ENCODE measurements at places on chromosomes 1 and 21.

DNA sequence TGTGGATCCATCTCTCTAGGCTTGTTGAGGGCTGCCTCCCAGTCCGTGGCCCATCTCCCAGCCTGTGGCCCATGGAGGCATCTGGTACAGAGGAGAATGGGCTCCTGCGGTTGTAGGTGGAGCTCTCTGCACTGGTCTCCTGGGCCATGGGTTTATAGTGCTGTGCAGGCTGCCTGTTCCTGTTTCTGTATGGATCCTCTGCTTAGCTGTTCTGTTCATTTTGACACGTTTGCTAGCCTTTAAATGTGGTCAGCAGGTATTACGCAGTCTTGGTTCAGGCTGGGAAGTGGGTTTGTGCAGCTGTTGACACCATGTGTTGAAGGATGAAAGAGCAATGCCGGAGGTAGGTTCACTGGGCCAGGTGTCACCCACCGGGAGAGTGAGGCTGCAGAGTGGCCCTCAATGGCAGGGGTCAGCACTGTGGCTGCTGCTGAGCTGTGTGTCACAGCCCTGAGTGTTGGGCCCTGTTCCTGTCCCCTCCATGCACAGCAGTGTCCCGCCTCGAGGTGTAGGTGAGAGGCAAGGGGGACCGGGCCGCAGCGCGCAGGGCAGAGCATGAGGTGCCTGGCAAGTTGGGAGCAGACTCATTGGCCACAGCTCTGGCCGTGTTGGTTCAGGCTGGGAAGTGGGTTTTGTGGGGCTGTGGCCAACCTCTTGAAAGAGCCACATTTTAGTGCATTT, 39.0 kb downstream of the SNAP47 start:
- no peak for DNase-seq

DNA sequence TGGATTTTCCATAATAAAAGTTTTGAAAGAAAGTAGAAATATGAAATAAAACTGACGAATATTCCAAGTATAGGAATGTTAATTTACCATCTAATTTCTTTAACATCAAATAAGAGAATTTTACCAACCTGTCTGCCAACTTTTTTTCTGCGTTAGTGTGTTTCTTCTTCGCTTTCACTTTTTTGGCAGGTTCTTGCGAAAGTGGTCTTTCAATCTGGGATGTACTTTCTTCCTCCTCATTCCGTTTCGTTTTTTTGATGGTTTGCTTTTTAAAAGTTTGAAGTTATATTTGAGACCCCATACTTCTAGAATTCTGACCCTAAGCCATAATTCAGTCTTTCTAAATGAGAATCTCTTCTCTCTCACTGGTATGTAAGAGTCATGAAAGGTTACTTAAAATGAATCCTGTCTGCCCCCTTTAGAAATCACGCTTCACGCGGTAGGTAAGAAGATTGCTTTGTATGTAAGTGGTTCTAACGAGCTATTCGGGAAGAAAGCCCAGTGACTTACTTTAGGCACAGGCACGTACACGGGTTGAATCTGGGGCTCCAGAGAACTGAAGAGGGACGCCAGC, 580 bp downstream of the RBM34 start:
- DNase-seq, result no peak

DNA sequence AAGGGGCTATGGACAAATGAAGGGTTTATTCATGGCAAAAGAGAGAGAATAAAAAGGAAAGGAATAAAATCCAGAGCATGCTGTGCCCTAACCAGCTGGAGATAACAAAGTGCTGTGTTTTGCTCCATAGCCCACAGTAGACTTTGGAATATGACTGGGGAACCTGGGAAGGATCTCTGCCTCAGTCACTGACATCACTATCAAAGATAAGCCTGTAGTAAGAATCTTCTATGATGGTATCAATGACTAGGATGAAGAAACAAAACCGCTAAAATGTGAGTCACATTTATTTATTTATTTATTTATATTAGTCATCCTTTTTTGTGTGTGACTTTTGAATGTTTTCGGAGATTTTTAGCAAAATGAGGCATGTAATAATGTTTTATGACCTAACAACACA, 56.3 kb downstream of the NVL start:
- DNase-seq, result no peak

- DNase-seq, result no peak
Observed at GRCh38 chr1:10614377-10615225, 139.9 kb downstream of the PEX14 start.

GRCh38 chr1:39933956-39934941, 20.7 kb upstream of the MFSD2A start:
- DNase-seq, result no peak

- no peak for DNase-seq
Observed at GRCh38 chr1:38577937-38578270, 281.7 kb downstream of the RRAGC start.

DNA sequence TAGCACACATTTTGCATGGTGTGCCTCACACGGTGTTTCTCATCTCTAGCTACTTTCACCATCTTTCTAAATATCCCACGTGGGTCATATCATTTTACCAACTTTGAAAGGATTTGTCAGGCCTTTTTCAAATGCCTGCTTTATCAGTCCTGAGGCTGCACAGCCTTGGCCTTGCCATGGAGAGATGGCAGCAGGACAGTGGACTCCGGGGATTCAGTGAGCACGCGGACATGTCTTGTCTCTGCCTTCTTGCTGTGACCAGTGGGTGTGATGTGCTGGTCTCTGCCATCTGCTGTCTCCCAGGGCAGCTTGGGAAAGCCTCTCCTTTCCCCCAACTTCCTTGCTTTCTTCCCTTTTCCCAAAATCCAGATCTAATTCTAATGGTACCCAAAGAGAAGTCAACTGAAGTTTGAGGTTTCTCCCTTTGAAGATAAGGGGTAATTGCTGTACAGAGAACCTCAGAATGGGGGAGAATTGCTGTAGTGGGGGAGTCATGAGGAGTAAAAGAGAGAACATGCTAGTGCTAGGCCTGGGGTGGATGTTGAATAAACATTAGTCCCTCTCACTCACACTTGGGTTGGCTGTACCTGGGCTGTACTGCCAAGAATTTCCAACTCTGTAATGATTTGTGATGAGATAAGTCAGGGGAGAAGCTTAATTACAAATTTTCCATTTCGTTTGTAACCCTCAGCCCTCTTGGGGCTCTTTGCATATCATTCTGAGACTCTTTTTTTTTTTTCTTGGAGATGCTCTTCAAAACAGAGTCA, 99.5 kb downstream of the GALNT2 start:
- DNase-seq, result no peak

GRCh38 chr1:39984951-39985350, 30.0 kb downstream of the MFSD2A start:
- DNase-seq, result no peak

GRCh38 chr1:183164340-183164739, 21.7 kb upstream of the LAMC2 start:
- no peak for DNase-seq

DNA sequence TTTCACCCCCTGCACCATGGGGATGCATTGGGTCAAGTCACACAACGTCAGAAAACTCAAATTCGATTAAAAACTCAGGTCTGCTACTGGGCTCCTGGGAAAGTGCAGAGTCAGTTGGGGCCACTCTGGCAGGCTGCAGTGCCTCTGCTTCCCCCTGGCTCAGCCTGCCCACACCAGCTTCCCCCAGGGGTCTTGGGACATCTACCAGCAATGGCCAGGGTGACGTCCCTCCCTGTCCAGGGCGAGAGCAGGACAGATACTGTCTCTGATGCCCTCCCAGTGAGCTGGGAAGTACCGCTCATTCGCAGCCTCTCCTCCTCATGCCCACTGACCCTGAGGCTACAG, 106.2 kb upstream of the COL6A1 start:
- no peak for DNase-seq

DNA sequence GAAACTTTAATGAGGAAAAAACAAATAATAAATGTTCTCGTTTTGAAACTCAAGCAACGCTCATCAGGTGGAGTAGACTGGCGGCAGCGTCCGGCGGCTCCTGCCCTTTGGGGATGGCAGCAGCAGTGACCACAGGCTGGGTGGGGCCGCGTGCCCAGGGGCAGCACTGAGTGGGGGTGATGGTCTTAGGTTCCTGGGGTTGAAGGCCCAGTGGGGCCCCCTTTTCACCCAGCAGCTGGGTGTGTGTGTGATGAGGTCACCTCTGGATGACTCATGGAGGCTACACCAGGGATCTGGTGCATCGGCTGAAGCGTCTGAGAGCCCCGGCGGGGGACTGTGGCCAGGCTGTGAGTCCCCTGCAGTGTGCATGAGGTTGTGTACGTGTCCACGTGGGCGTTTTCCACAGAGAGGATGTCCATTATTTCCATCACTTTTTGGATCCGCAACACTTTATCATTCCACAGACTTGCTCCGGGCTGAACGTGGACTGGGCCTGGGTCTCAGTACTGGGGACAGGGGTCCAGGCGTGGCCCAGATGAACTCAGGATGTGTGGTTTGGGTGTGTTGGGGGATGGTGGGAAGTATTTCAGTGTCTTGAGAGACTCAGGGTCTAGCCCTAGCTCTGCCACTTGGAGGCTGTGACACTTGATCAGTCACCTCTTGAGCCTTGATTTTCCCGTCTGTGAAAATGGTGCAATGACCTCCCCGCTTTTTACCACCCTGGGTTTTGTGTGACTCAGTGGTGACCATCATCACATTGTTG, 25.6 kb downstream of the LDLRAP1 start:
- DNase-seq, result no peak

- DNase-seq, result no peak
Observed at GRCh38 chr21:42319376-42319775, 4.2 kb upstream of the TFF3 start.

GRCh38 chr1:51750729-51751128, 127.8 kb downstream of the NRDC start:
- DNase-seq, result no peak

DNA sequence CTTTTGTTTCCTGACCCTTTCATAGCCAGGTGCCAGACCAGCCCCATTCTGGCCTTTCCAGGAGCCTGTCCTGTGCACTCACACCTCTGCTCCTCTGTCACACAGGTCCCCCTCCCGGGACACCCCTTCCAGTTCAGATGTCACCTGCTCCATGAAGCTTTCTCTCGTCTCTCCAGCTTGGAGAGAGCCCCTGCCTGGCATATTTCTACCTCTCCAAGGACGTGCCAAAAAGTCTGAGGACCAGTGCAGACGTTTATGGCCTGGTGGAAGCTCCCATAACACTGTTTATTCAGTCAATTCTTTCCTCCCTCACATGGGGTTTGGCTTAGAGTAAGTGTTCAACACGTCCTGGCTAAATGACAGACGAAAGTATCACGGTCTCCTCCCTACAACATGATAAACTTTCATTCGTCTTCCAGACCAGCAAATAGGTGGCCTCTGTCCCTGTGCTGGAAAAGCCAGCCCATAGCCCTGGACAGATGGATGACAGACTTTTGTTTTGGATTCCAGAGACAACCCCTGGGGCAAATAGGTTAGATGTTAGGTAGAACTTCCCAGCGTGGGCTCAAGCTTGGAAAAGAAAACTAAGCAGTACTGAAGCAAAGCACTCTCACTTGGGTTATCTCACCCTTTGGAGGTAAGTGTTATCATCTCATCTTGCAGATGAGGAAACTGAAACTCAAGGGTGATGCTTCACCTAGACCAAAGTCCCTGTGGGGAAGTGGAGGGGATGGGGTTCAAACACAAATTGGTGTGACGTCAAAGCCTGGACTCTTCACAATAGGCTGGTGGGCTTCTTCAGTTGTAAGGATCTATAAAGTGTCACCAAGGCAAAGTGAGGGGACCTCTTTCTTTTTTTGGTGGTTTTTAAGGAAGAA, 52.9 kb upstream of the ECE1 start:
- no peak for DNase-seq

GRCh38 chr1:91605566-91605965, 104.9 kb downstream of the CDC7 start:
- no peak for DNase-seq

GRCh38 chr1:76093522-76094312, 19.2 kb downstream of the ST6GALNAC3 start:
- DNase-seq, result no peak

GRCh38 chr1:25948641-25949040, 42.4 kb upstream of the STMN1 start:
- no peak for DNase-seq

Measured in stimulated activated CD8-positive, alpha-beta memory T cell treated with anti-CD3 and anti-CD28 coated beads, Interleukin-15, amount 100 ng/mL, for 4 hours (primary cell).